ENCODE measurements at places on chromosomes 6 and 20.
A peak's percentile ranks its signal among the peaks of the same experiment; 100 is the strongest.

DNA sequence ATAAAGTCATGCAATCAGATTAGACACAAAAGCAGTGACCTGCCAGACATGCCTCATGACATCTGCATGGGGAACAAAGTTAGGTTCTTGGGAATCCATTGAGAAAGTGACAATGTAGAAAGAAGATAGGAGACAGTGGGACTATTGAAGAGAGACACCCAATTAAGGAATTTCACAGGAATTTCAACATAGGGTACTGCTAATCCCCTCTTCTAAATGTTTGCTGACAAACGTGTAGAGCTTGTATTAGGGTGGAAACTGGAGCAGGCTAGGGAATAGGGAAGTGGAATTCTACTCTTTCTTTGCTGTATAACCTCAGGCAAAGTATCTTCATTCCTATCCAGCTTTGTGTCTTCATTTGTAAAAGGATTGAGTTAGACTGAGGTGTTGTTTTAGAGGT, 409.4 kb upstream of the SASH1 start:
- no peaks in the 10 kb centered on the region for H3K4me1 ChIP-seq
- no peaks in the 10 kb centered on the region for H3K36me3 ChIP-seq
- H3K27me3 ChIP-seq, result peaks cover 2% of the 10 kb centered on the region
- H3K27ac ChIP-seq, result no peak overlapping the region
- DNase-seq, result no peak
- no peak overlapping the region for H3K4me3 ChIP-seq

DNA sequence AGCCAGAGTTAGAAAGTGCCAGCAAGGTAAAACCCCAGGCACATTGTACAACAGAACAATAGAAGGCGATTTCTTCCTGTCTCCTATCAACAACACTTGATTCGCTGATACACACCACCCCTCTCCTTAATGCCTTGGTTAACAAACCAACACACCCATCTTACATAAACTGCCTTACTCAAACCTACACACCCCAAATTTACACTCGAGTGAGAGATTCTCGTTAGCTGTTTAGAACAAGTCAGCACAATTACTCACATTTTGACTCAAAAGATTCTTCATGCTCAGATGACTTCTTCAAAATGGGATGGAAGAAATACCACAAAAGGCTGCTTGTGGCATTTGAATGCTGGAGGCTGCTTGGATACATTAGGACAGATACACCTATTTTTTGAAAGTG, 80.0 kb upstream of the FOXQ1 start:
- H3K27me3 ChIP-seq, result peaks cover 7% of the 10 kb centered on the region
- no peaks in the 10 kb centered on the region for H3K4me1 ChIP-seq
- no peak overlapping the region for H3K27ac ChIP-seq
- DNase-seq, result no peak
- no peaks in the 10 kb centered on the region for H3K36me3 ChIP-seq

DNA sequence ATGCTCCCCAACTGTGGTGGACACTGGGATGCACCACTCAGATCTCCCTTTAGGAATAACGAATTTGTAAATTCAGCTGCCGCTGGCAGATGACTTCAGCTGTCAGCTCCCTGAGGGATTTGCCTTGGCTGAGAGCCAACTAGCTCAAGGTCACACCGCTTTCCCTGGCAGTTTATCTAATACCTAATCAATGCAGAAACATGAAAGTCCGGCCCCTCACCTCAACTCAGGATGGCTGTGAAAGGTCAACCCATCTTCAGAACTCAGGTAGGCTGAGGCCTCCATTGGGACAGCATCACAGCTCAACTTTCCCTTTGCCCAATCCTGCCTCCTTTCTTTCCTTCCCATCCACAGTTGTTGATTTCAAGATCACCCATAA, 22.8 kb upstream of the SCGN start:
- H3K27ac ChIP-seq, result no peak overlapping the region
- peaks cover 8% of the 10 kb centered on the region for H3K27me3 ChIP-seq
- no peak overlapping the region for H3K4me3 ChIP-seq
- no peaks in the 10 kb centered on the region for H3K36me3 ChIP-seq

- H3K27ac ChIP-seq, result no peak overlapping the region
- peaks cover 2% of the 10 kb centered on the region for H3K4me1 ChIP-seq
- no peaks in the 10 kb centered on the region for H3K27me3 ChIP-seq
- peaks cover 29% of the 10 kb centered on the region for H3K36me3 ChIP-seq
These were observed 24.4 kb downstream of the TMEM181 start for GRCh38 chr6:158584236-158584651.

DNA sequence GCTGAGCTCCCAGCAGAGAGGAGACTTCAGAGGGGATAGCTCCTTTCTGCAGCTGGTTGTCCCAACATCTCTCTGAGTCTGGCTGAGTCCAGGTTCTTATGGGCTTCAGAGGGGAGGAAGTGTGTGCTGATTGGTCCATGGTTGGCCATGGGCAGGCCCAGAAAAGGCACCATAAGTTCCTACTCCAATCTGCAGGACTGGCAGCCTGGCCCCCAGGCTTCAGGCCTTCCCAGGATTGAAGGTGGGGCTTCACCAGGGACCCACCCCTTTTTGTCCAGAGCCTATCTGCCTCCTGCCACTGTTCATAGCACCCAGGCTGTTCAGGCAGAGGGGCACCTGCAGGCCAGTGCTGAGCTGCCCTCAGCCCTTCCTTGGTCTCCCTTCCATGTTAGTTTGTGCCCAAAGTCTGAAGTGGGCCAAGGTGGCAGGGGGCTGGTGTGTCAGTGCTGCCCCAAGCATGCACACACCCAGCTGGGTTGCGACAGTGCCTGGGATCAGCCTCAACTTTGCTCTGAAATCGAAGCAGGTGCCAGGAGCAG, 21.6 kb upstream of the TOP1 start:
- no peaks in the 10 kb centered on the region for H3K27me3 ChIP-seq
- H3K36me3 ChIP-seq, result peaks cover 12% of the 10 kb centered on the region
- no peak overlapping the region for H3K4me3 ChIP-seq
- H3K27ac ChIP-seq, result peak overlapping the region; percentile 44
- peaks cover 59% of the 10 kb centered on the region for H3K4me1 ChIP-seq
- DNase-seq, result no peak

GRCh38 chr6:46090115-46091079, 39.4 kb upstream of the ENPP4 start:
- peak; percentile 40 for DNase-seq
- peaks cover 35% of the 10 kb centered on the region for H3K27me3 ChIP-seq

GRCh38 chr6:29620630-29621029, 12.4 kb downstream of the GABBR1 start:
- no peak overlapping the region for H3K27ac ChIP-seq
- no peaks in the 10 kb centered on the region for H3K4me1 ChIP-seq
- H3K4me3 ChIP-seq, result no peak overlapping the region

DNA sequence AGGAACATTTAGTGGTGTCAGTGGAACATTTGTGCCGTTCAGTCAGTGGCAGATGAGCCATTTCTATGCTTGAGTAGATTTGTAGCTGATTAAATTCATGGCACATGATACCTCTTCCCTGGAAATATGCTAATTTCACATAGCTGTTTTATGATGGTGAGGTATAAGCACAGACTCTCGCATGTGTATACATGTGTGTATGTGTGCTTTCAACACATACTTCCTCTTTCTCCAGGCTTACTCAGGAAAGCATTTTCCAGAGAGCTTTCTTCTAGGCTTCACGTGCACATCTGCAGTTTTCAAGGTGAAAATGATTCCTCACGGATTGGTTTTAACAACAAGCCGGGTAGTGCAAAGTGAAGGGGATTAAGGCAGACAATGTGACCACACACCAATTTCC, 396.5 kb downstream of the HDGFL1 start:
- H3K27ac ChIP-seq, result no peak overlapping the region
- no peak overlapping the region for H3K4me3 ChIP-seq
- peaks cover 4% of the 10 kb centered on the region for H3K27me3 ChIP-seq
- no peaks in the 10 kb centered on the region for H3K36me3 ChIP-seq
- H3K4me1 ChIP-seq, result no peaks in the 10 kb centered on the region
- DNase-seq, result no peak

- H3K27ac ChIP-seq, result no peak overlapping the region
- H3K4me1 ChIP-seq, result no peaks in the 10 kb centered on the region
- no peak overlapping the region for H3K4me3 ChIP-seq
These were observed 5.5 kb upstream of the CTCFL start for GRCh38 chr20:57530327-57530981.

DNA sequence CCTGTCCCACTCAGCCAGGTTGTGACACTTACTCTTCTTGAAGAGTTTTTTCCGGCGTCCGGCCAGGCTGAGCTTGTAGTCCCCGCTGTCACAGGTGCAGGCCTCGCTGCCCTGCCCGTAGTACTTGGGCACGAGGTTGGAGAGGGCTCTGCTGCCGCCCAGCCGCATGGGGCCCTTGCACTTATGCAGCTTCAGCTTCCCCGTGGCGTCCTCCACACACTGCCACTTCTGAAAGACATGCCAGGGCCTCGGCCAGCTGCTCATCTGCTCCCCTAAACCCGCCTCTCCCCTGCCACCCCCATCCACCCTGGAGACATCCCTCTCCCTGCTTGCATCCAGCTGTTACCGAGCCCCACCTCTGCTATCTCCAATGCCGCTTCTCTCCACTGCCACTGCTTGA, 113.1 kb downstream of the SULF2 start:
- H3K4me1 ChIP-seq, result no peaks in the 10 kb centered on the region
- no peaks in the 10 kb centered on the region for H3K27me3 ChIP-seq
- H3K27ac ChIP-seq, result no peak overlapping the region

DNA sequence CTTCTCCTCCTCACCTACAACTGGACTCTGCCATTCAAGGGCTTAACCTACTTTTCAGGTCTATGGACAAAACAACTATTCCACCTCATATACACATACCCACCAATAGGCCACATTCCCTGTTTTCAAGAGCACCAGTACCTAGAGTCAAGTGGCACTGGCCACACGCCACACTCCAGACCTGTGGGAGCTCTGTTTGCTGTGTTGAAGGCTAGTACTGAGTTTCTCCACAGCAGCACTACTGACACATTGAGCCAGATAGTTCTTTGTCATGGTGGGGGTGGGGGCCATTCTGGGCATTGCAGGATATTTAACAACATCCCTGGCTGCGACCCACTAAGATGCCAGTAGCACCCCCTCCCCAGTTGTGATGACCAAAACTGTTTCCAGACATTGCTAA, 84.1 kb downstream of the RALGAPA2 start:
- DNase-seq, result no peak
- no peak overlapping the region for H3K27ac ChIP-seq
- H3K4me1 ChIP-seq, result no peaks in the 10 kb centered on the region
- no peaks in the 10 kb centered on the region for H3K27me3 ChIP-seq

GRCh38 chr6:4323322-4323721, 187.9 kb upstream of the ECI2 start:
- no peaks in the 10 kb centered on the region for H3K4me1 ChIP-seq
- DNase-seq, result no peak
- peaks cover 10% of the 10 kb centered on the region for H3K27me3 ChIP-seq
- no peak overlapping the region for H3K4me3 ChIP-seq

GRCh38 chr20:59010321-59010994, 3.4 kb upstream of the CTSZ start:
- no peak overlapping the region for H3K27ac ChIP-seq
- H3K36me3 ChIP-seq, result no peaks in the 10 kb centered on the region
- no peak for DNase-seq
- peaks cover 47% of the 10 kb centered on the region for H3K4me1 ChIP-seq
- H3K27me3 ChIP-seq, result no peaks in the 10 kb centered on the region
- H3K4me3 ChIP-seq, result no peak overlapping the region

- no peak overlapping the region for H3K4me3 ChIP-seq
- no peaks in the 10 kb centered on the region for H3K4me1 ChIP-seq
- peaks cover 5% of the 10 kb centered on the region for H3K27me3 ChIP-seq
- H3K36me3 ChIP-seq, result no peaks in the 10 kb centered on the region
These were observed 80.5 kb downstream of the PRSS35 start for GRCh38 chr6:83592770-83593394.

DNA sequence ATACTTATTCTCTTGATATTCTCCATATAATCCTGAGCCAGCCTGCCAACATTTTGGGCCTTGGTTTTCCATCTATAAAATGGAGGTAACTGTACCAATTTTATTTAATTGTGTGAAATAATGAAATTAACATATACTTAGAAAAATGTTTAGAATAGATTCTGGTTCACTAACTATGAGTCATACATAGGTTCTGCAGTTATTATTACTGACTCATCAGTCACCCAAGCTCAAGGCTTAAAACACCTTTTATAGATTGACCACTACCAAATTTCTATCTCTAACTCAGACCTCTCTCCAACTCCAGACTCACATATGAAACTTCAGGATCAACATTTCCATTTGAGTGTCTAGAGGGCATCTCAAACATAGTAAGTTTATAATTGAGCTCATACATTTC, 1277.2 kb upstream of the GJE1 start:
- no peak for DNase-seq
- no peaks in the 10 kb centered on the region for H3K4me1 ChIP-seq

GRCh38 chr20:14732996-14733395, 395.6 kb upstream of the FLRT3 start:
- no peak overlapping the region for H3K4me3 ChIP-seq
- no peak for DNase-seq
- no peaks in the 10 kb centered on the region for H3K36me3 ChIP-seq

GRCh38 chr6:3489027-3489757, 32.3 kb upstream of the SLC22A23 start:
- H3K4me1 ChIP-seq, result peaks cover 3% of the 10 kb centered on the region
- H3K4me3 ChIP-seq, result no peak overlapping the region
- no peak for DNase-seq
- H3K27me3 ChIP-seq, result peaks cover 4% of the 10 kb centered on the region
- no peaks in the 10 kb centered on the region for H3K36me3 ChIP-seq

DNA sequence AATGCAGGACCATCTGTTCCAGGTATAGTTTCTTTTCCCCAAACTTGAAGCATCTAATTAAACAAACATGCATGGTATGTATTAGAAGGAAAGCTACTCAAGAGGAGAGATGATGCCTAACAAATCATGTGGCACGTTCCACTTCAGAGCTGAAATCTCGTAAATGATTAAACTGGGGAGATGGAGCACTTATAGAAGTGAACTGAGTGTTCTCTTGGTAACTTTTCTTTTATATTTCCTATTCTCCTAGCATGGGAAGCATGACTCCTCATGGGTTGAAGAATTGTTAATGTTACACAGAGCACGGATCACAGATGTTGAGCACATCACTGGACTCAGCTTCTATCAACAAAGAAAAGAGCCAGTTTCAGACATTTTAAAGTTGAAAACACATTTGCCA, 61.1 kb downstream of the CCN2 start:
- H3K36me3 ChIP-seq, result no peaks in the 10 kb centered on the region
- no peak for DNase-seq
- no peaks in the 10 kb centered on the region for H3K4me1 ChIP-seq

DNA sequence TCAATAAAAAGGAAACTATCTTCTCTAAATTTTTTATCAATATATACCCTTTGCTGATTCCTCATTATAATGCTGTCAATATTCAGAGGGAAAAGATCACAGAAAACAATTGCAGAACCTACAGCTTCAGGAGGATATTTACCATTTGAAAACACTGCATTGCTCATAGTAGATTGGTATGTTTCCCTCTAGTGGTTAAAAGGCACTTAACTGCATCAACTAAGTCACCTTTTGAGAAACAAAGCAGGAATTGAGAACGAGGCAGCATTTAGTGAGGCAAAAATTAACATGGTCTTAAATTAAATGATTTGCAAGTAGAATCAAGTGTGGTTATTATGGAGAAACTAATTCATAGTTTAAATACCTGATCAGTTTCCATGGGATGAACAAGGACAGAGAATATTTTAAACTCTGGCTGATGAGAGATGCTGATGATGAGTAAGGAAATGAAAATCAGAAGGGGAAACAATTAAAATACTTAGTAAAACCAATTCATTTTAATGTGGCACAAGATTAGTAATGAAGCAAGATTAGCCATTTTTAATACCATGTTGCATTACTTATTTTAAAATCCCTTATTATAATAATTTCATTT, 642.1 kb downstream of the EPHA7 start:
- H3K4me1 ChIP-seq, result no peaks in the 10 kb centered on the region
- no peaks in the 10 kb centered on the region for H3K27me3 ChIP-seq

GRCh38 chr6:44194326-44194725, 22.4 kb upstream of the MYMX start:
- peaks cover 15% of the 10 kb centered on the region for H3K27me3 ChIP-seq
- no peak for DNase-seq
- H3K4me1 ChIP-seq, result peaks cover 7% of the 10 kb centered on the region
- H3K4me3 ChIP-seq, result no peak overlapping the region
